ENCODE measurements at places on chromosomes 13 and 19.

- DNase-seq = peak; percentile 19
These were observed 368.2 kb upstream of the SLITRK5 start for GRCh38 chr13:87302931-87303330.

DNA sequence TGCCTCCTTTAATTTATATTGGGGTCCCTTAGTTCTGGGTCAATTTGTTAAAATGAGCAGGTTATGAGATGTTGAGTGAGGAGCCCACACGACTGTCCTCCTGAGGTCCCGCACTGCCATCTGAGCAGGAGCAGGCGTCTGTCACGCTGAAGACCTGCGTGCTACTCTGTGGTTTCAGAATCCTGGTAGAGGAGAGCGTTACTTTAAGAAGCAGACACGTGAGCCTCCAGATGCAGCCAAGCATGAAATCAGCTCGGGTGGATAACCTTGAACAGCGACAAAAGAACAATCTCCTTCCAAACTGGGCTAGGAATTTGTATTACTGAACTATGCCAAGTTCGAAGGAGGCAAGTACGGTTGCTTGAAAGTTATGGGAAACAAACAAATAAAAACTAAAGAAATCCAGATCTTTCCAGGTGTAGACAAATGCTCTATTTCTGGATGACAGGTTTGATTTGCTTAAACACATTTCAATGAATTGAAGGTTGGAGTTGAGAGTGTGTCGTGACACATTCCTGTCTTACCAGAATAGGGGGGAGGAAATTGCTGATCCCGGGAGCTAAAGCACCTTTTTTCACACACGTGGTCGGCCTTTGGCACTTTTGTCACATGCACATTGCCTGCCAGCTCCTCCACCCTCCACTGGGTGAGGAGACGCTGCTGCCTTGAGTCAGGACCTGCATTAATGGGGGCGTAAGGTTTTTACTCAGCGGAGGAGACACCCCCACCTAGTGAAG, 945.5 kb upstream of the SLC10A2 start:
- no peak for DNase-seq

- DNase-seq = no peak
These were observed 7.0 kb upstream of the MYDGF start for GRCh38 chr19:4676955-4677731.

GRCh38 chr19:48419158-48419920, 25.9 kb downstream of the GRIN2D start:
- no peak for DNase-seq

- no peak for DNase-seq
These were observed 91.7 kb downstream of the ATP8A2 start for GRCh38 chr13:25463496-25463895.

- no peak for DNase-seq
These were observed 458.0 kb upstream of the GPC6 start for GRCh38 chr13:92768602-92769001.

GRCh38 chr13:32323912-32324311, 8.6 kb downstream of the BRCA2 start:
- no peak for DNase-seq

DNA sequence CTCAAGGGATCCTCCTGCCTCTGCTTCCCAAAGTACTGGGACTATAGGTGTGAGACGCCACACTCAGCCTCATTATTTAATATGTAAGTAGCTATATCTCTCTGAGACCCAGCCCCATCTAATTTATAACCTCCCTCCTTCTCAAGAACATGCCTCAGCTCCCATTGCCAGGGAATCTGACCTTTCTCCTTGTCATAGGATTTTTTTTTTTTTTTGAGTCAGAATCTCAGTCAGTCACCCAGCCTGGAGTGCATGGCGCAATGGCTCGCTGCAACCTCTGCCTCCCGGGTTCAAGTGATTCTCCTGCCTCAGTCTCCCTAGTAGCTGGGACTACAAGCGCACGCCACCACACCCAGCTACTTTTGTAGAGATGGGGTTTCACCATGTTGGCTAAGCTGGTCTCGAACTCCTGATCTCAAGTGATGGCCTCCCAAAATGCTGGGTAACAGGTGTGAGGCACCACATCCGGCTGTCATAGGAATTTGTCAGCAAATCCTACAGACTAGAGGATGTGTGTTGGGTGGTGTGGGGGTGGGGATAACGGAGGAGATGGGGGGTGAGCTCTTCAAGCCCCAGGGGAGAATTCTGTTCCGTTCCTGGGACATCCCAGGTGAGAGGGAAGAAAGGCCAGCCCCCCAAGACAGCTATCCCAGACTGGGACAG, 5.1 kb upstream of the EPS8L1 start:
- DNase-seq = no peak

- no peak for DNase-seq
These were observed 1288.9 kb upstream of the SLC10A2 start for GRCh38 chr13:104355041-104355670.

DNA sequence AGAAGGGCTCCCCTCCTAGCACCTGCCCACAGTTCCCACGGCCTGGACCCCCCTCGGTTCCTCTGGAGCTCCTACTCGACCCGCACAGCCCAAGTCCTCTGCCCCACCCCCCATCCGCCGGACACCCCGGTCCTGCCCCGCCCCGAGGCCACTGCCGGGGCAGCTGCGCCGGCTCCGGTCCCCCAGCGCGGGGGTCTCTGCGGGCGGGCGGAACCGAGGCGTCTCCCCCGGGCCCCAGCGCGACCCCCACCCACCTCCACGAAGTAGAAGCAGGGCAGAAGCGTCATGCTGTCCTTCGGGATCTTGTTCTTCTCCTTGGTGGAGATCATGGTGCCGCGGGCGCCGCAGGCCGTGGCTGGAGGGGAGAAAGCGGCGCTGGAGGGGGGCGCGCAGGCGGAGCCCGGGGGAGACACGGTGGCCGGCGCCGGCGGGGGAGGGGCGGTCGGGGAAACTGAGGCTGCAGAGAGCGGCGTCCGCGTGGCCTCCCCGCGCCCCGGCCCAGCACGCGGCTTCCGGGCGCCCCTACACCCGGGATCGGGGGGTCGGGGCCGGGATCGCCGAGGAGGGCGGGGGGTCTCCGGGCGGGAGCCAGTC, 427 bp downstream of the PLPPR3 start:
- no peak for DNase-seq

- DNase-seq = no peak
These were observed 24.1 kb downstream of the MICU2 start for GRCh38 chr13:21579754-21580316.

DNA sequence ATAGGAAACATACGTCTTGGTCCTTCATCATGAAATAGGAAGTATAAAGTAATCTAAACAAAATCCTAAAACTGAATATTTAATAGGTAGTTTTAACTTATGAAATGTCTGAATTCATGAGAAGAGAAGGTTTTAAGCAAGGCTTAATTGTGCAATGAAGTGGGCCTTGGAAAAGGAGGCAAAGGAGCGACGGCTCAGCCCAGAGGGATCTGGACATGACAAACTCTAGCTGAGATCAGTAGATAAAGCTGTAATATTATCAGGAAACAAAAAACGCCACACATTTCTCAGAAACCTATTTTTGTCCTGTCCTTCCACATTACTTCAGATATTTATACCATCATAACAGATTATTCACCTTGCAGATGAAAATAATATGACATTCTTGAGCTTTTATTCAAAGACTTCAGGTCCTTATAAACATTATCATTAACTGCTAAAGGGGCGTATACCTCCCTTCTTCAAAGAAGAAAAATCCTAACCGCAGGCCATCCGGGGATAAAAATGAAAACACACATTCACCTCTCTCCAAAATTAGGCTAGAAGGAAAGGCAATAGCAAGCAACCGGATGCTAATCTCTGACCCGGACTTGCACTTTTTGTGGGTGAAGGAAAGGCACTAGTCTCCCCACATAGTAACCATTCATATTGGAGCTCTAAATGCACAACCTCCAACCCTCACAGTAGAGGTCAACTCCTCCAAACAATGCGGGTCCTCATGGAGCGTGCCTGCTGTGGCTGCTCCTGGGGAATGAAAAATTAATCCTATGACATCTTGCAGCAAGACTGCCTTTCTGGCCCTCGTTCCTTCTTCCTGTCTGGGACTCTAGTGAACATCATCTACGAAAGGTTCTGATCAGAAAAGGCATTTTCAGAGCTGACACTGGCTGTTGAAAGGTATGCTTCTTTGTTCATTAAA, 108.8 kb downstream of the TBC1D4 start:
- no peak for DNase-seq

DNA sequence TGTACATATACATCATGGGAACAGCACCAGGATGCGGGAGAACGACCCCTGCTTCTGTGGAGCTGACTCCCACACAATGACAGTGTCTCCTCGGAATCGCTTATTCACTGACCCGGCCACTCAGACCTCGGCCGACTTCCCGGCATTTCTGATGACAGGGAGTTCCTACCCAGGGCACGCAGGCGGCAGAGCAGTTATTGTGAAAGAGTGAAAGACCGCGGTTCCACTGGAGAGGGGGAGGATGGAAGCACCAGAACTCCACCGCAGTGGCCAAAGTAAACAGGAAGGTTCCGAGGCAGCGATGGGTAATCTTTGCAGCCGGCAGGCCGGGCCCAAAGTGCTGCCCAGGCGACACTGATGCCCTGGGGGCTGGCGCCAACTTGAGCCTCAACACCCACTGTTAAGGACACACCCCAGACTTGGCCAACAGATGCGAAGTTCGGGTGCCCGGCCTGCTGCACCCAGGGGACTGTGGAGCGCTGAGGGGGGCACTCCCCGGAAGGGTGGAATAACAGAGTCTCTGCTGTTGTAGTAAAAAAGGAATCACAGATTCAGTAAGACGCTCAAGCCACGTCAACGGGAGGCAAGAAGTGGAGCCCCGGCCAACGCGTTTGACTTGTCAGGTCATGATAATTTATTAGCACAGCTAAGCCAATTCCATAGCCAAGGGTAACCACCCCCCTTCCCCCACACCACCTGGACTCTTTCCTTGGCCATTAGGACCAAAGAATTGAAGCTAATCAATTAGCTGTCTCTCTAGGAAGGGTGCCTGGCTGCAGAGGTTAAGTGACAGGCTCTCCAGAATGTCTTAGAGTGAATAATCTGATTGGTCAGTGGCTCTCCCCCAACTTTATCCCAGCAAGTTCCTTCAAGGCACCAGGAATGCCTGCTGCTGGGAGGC, 5.8 kb downstream of the MLLT1 start:
- no peak for DNase-seq

- peak; percentile 34 for DNase-seq
These were observed 25.9 kb downstream of the NBEA start for GRCh38 chr13:34967851-34968562.

- no peak for DNase-seq
These were observed 284.9 kb downstream of the KLF12 start for GRCh38 chr13:73849292-73849691.

- no peak for DNase-seq
These were observed 35.5 kb downstream of the PCDH8 start for GRCh38 chr13:52812941-52813340.

- DNase-seq = peak; percentile 69
These were observed 179.0 kb downstream of the NUFIP1 start for GRCh38 chr13:44810061-44810840.

GRCh38 chr13:74773248-74773647, 639.0 kb upstream of the KLF12 start:
- DNase-seq = no peak

DNA sequence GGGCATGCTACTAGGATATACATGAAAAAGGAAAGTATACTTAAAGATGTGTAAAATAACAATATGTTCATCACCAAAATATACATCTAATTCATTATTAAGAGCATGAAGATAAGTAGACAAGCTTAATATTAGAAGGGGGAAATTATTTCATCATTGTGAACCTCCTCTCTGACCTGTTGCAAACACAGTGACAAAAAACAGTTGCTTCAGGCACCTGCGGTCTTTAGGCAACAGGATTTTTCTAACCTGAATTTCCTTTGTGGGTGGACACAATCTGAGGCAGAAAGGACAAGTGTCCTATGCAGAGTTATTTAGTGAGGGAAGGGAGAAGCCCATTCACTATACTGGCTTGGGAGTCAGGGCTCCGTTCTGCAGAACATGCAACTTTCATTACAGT, 6.3 kb downstream of the FREM2 start:
- no peak for DNase-seq

DNA sequence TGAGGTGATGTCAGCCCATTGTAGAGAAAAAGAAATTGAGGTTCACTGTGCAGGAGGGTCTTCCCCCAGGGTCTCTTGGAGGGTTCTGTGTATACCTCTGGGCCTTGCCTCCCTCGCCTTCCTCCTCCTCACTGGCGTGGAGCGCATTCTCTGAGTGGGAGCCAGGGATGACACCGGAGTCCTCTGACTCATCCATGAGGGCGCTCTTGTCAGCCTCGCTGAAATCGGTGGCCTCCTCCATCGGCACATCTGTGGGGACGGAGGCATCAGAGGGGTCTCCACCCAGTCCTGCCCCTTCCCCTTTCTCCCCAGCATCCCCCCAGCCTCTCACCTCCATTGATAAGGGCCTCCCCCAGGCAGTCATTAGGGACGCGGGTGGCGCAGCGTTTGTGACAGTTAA, 16.2 kb downstream of the PRKD2 start:
- no peak for DNase-seq

GRCh38 chr13:73223372-73223781, 164.6 kb downstream of the KLF5 start:
- no peak for DNase-seq

GRCh38 chr19:4474514-4475022, 2.5 kb downstream of the HDGFL2 start:
- no peak for DNase-seq

GRCh38 chr19:46974181-46974580, 45.5 kb upstream of the NPAS1 start:
- no peak for DNase-seq

- no peak for DNase-seq
These were observed 5.7 kb downstream of the ERF start for GRCh38 chr19:42249149-42249750.

GRCh38 chr19:38319421-38320258, at the start of gene KCNK6:
KCNK6 (plus strand) TSS chr19:38319845; CDS start chr19:38319951, 106 bp downstream.
- DNase-seq = peak; percentile 69

- DNase-seq = no peak
These were observed 61.2 kb upstream of the WDFY2 start for GRCh38 chr13:51523082-51523518.

- no peak for DNase-seq
These were observed 710.5 kb downstream of the DACH1 start for GRCh38 chr13:71156550-71156949.

GRCh38 chr19:29480507-29480906, 45.3 kb upstream of the VSTM2B start:
- no peak for DNase-seq

- DNase-seq = peak; percentile 99
These were observed 244.4 kb upstream of the SLITRK1 start for GRCh38 chr13:84126671-84127171.

- DNase-seq = no peak
These were observed 4.9 kb upstream of the DMKN start for GRCh38 chr19:35518313-35518712.

GRCh38 chr19:54428323-54429175, 13.3 kb downstream of the TTYH1 start:
- DNase-seq = no peak

DNA sequence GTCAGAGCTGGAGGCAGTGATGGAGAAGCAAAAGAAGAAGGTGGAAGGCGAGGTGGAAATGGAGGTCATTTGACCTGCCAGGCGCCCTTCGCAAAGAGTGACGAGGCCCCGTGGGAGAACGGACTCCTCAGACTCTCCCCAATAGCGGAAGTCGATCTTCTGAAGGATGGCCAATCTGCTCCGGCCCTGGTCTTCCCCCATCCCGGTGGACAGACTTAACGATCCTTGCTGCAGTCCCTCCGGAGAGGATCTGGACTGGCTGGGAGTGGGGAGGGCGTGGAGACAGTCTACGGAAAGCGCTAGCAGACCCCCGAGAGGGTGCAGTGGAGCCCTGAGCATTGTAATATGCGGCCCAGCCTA, 11.9 kb downstream of the EPS8L1 start:
- DNase-seq = no peak
